Vagina (tissue), 2 donors: ENCODE measurements at places on chromosomes 3 and 15.

- no peaks in the 10 kb centered on the region for H3K27me3 ChIP-seq
- peaks cover 5% of the 10 kb centered on the region for H3K4me1 ChIP-seq
- H3K36me3 ChIP-seq: no peaks in the 10 kb centered on the region
- no peak overlapping the region for H3K4me3 ChIP-seq
- DNase-seq: no peak
These were observed 155.4 kb upstream of the CCDC54 start for GRCh38 chr3:107221856-107222255.

DNA sequence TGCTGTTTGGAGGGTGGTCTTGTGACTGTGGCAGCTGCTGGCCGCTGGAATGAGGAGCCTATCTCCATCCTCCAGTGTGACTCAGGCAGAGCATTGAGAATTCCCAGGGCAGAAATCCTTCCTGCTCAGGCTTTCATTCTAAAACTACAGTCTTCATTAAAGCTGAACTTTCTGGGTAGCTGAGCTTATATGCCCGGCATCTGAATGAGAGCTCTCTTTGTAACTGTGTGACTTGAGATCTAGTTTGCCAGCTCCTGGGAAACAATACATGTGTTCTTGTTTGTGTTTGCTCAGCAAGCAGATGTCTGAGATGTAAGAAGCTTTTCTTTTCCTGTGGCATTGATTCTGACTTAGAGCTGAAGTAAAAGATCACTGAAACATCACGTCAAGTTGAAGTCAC, 22.4 kb downstream of the RLBP1 start:
- H3K27me3 ChIP-seq: no peaks in the 10 kb centered on the region
- H3K4me3 ChIP-seq: no peak overlapping the region
- peaks cover 23% of the 10 kb centered on the region for H3K4me1 ChIP-seq
- no peak for DNase-seq

- no peaks in the 10 kb centered on the region for H3K27me3 ChIP-seq
- H3K4me1 ChIP-seq: peaks cover 27% of the 10 kb centered on the region
- H3K4me3 ChIP-seq: no peak overlapping the region
- no peak overlapping the region for H3K27ac ChIP-seq
- DNase-seq: no peak
- no peaks in the 10 kb centered on the region for H3K36me3 ChIP-seq
These were observed 56.0 kb downstream of the MEF2A start for GRCh38 chr15:99621767-99622166.

GRCh38 chr15:55546718-55547117, 38.7 kb upstream of the DNAAF4 start:
- H3K4me1 ChIP-seq: no peaks in the 10 kb centered on the region
- no peak overlapping the region for H3K27ac ChIP-seq
- H3K27me3 ChIP-seq: no peaks in the 10 kb centered on the region
- DNase-seq: no peak
- no peak overlapping the region for H3K4me3 ChIP-seq

DNA sequence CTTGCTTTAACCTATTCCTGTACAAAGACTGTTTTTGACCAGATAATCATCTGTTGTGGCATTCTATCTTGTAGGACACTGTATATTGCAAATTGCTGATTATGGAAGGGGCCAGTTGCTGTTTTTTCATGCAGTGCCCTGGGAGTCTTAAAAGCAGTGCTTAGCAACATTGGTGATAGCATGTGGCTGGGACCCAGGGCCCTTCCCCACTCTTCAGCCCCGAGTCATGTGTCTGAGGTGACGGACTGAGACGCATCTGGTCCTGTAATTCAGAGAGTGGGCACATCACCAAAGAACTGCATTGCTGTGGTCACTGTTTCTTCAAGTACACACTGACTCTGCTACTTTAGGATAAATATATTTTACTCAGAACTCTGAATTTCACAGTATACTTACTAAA, 63.4 kb downstream of the SNRK start:
- H3K36me3 ChIP-seq: peaks cover 5% of the 10 kb centered on the region
- H3K4me3 ChIP-seq: no peak overlapping the region
- no peak overlapping the region for H3K27ac ChIP-seq
- H3K4me1 ChIP-seq: no peaks in the 10 kb centered on the region
- no peaks in the 10 kb centered on the region for H3K27me3 ChIP-seq
